ENCODE measurements at places on chromosomes 3 and 15.

DNA sequence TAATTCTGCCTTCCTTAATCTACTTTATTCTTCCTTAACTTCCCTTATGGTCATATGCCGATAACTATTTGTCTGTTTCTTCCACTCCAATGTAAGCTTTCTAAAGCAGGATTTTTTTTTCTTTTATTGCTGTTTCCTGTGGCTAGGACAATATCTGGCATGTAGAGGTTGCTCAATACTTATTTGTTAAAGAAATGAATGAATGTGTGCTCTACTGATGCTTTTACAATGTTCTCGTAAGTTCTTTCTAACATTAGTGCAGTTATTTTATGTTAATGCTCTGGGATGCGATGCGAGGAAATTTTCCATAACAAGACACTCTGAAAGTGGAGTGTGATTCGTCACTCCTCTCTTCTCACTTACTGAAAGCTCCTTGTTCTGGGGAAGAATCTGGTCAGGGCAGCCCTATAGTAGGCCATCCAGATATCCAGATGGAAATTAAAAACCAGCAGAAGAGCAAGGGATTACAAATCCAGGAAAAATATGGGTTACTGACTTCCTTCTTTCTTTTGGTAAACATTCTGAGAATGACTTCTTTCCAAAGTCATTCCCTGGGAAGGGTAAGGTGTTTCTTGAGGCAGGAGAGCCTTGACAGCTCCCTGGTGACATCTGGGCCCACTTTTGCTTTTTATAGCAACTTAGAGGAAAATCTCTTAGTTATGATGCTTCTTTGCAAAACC, 420.4 kb downstream of the PDCD6IP start:
- DNase-seq = no peak

GRCh38 chr15:59993041-59993750, 10.9 kb upstream of the FOXB1 start:
- no peak for DNase-seq

GRCh38 chr3:79012530-79012913, 755.3 kb downstream of the ROBO1 start:
- DNase-seq = no peak

DNA sequence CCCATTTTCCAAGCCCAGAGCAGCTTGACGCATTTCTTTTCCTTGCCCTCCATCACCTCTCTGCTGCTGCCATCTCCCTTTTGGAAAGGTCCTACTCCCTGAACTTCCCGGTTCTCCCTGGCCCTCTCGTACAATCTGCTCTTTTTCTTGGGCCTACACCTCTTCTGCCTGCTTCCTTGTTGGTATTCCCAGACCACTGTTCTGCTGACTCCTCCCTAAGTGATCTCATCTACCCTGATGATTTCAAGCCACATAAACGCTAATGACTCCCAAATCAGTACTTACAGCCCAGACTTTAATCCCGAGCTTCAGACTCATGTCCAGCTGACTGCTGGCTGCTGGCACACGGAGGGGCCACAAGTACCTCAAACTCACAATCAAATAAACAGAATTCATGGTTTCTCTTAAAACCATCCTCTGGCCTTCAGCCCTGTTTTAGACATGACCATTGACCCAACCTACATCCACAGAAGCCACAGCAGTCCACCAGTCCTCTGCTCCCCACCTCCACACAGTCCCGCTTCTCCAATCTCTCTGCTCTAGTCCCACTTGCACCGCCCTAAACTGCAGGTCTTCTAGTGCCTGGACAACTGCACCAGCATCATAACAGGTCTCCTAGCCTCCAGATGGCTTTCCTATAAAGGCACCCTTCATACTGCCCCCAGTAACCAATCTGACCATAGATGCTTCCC, 57.6 kb downstream of the AAGAB start:
- no peak for DNase-seq

GRCh38 chr3:17158941-17159682, 274.4 kb downstream of the PLCL2 start:
- no peak for DNase-seq

- DNase-seq = no peak
These were observed 396.6 kb downstream of the EPHB1 start for GRCh38 chr3:135191708-135192107.

DNA sequence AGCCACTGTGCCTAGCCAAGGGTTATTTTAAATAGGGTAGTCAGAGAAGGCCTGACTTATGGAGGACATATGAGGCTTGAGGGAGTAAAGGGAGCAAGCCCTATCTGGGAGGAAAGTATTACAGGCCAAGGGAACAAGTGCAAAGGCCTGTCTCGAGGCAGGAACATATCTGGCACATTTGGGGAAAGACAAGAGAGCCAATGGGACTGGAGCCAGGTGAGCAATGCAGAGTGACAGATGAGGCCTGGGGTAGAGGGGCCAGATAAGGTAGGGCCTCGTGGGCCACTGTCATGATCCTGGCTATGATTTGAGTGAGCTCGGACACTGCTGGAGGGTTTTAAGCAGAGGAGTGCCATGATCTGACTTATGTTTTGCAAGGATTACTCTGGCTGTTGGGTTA, 43.8 kb downstream of the DCP1A start:
- no peak for DNase-seq

- no peak for DNase-seq
These were observed 215.1 kb downstream of the MYRIP start for GRCh38 chr3:40024526-40024925.

DNA sequence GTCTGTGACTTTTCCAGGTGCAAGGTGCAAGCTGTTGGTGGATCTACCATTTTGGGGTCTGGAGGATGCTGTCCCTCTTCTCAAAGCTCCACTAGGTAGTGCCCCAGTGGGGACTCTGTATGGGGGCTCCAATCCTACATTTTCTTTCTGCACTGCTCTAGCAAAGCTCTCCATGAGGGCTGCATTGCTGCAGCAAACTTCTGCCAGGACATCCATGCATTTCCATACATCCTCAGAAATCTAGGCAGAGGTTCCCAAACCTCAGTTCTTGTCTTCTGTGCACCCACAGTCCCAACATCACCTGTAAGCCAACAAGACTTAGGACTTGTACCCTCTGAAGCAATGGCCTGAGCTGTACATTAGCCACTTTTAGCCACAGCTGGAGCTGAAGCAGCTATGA, 694.5 kb upstream of the BCHE start:
- no peak for DNase-seq

GRCh38 chr15:73755481-73755880, 2.3 kb upstream of the INSYN1 start:
- no peak for DNase-seq

- no peak for DNase-seq
These were observed 593.8 kb upstream of the GBE1 start for GRCh38 chr3:82355228-82355627.

DNA sequence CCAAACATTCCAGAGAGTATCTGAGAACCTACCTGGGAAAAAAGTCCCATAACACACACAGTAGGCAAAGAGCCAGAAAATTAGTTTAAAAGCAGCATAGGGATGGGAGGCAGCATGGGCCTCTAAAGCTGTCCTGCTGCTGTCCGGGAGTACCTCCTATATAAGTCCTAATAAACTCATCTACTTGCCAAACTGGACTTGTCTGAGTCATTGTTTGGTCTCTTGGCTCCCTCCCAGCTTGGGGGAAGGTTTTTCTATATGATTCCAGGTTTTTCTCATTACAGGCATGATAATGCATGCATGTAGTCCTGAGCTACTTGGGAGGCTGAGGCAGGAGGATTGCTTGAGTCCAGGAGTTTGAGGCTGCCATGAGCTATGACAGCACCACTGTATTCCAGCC, 17.5 kb upstream of the HACD2 start:
- DNase-seq = no peak

- no peak for DNase-seq
These were observed 1.7 kb downstream of the SNTN start for GRCh38 chr3:63654211-63654610.

GRCh38 chr15:65873256-65873655, 4.0 kb downstream of the RAB11A start:
- no peak for DNase-seq

DNA sequence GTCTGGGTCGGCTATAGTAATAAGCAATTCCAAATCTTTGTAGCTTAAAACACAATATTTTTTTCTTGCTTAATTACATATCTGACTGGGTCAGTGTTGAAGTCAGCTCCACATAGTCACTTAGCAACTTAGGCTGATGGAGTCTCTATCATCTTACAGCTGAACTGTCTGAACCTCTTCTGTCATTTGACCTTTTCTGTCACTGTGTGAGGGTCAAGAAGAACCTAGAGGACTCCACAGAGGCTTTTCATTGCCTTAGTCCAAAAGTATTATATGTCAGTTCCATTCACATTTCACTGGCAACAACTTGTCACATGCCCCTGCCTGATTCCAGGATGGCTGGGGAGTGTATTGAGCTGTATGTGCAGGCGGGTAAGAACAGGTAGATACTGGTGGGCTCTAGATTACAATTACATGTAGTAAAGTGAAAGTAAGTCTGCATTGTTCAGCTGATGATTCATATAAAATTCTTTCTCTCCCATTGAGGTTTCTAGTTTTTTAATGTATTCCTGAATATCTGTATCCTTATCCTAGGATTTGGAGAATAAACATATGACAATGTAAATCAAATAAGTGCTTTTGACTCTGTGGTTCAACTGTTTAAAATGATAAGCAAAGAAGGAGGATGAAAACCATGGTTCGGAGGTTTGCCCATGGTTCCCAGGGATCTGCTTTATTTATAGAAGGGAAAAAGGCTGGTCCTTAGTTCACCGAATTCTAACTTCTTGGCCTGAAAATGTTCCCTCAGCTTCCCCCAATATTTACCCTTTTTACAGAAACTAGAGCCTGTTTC, 5.8 kb upstream of the ARPP21 start:
- no peak for DNase-seq

DNA sequence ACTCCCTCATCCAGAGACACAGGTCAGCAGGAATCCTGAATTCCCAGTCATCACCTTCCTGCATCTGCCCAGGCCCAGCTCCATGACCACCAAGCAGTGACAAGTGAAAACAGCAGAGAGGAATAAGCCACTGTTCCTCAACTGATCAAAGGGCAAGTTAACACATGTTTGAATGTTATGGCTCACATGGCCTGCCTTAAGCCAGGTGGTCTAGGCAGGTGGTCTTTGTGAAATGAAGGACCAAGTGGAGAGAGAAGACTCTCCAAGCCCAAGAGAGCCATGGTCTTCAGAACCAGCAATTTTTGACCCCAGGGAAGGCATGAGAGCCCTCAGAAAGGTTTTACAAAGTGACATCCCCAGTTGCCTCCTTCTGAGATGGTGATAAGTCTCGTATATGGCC, 161.8 kb downstream of the EPHB1 start:
- DNase-seq = no peak

- DNase-seq = no peak
These were observed 891 bp upstream of the NR1D2 start for GRCh38 chr3:23944007-23944783.

GRCh38 chr3:60890226-60890625, 361.0 kb downstream of the FHIT start:
- DNase-seq = no peak

GRCh38 chr15:39511916-39512260, 69.0 kb upstream of the THBS1 start:
- DNase-seq = no peak

- DNase-seq = no peak
These were observed 35.5 kb downstream of the ZDHHC19 start for GRCh38 chr3:196175722-196176121.

DNA sequence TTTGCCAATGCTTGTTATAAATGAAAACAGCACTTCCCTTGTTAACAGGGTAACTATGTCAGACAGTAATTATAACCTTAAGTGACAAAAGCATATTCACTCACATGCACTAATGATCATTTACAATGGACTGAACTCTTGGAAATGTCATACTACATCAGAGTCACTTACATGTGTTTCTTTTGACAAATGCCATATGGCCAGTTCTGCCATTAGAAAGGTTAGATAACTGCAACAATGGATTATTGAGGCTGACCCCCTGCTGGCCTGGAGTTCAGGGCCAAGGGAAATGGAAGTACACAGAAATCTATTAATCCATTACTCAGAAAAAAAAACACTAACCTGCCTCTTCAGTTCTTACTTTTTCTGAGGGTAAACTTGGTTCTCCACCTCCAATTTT, 313.4 kb downstream of the CNTN3 start:
- DNase-seq = no peak

GRCh38 chr3:7766530-7766929, 735.1 kb upstream of the LMCD1 start:
- DNase-seq = no peak
